ENCODE measurements at places on chromosomes 16 and 17.
A peak's percentile ranks its signal among the peaks of the same experiment; 100 is the strongest.

- DNase-seq: no peak
These were observed 162.5 kb downstream of the WSCD1 start for GRCh38 chr17:6232732-6233101.

DNA sequence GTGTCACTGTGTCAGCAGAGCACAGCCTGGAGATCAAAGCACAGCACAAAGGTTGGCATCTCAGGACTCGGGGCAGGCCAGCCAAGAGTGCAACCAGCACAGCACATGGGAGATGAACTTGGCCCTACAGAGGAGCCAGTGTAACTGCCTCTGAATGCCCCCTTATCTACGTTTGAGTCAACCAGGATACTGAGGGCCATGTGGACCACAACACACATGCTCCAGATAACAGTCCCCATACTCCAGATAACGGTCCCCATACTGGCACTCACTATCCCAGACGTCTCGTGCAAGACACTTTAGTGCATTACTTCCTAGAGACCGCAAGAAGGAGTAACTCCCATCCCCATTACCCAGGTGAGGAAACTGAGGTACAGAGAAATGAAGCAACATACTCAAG is 88.2 kb downstream of the XYLT1 start:
- no peak for DNase-seq

- DNase-seq: no peak
These were observed 63.1 kb downstream of the SHISA9 start for GRCh38 chr16:12964461-12964860.

DNA sequence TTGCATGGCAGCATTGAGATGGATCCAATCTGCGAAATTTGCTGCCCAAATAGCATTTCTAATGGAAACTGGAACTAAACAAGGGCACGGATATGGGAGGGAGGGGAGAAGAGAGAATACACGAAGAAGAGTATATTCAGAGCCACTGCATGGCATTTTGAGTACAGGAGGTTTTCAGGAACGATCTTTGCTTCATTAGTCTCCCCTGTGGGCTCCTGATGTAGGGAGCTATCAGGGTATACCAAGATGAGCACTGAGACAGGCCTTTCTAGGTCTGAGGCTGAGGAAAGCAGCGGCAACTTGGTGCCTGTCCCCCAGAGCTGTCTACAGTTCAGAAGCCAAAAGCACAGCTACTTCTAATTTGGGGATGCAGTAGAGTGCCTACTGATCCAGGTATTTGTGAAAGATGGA is 257.7 kb upstream of the PMFBP1 start:
- no peak for DNase-seq

GRCh38 chr17:42233994-42234393 is 39.7 kb upstream of the GHDC start:
- no peak for DNase-seq

GRCh38 chr16:30184891-30185682 is 1.7 kb downstream of the CORO1A start:
- no peak for DNase-seq

DNA sequence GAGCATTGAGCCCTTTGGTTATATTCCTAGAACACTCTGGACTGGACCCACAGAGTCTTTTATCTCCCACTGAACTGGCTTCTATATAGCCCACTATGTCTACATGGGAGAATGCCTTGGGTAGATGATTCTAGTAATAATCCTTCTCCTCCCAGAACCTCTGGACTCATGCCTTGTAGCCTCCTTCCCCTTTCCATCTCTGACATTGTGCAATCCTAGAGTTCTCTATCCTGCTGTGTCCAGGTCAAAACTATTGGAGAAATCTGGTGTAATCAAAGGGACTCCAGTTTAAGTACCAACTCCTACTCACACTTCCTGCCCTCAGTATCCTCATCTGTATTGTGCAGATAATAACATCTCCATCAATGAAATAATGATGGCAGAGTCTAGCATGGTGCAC is 9.1 kb downstream of the RCVRN start:
- no peak for DNase-seq

DNA sequence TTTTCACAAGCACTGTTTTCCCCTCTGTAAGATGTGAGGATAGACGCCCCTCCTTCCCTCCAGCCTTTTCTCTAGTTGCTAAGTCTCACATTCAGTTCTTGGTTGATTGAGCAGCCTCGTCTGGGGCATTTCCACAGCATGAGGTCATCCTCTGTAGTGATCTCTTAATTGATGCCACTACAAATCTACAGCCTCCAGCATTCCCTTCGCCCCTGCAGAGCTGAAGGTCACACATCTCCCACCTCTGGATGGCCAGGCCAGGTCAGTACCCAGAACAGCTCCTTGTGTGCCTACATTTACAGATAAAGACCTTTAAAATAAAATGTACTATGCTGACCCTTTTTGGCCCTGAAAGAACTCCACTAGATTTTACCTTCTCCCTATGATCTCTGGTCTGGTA is 32.5 kb upstream of the CDH11 start:
- peak; percentile 2 for DNase-seq

GRCh38 chr17:80453126-80453997 is 23.0 kb downstream of the NPTX1 start:
- DNase-seq: peak; percentile 35

GRCh38 chr16:46920402-46921068 is 36.4 kb downstream of the GPT2 start:
- peak; percentile 33 for DNase-seq

DNA sequence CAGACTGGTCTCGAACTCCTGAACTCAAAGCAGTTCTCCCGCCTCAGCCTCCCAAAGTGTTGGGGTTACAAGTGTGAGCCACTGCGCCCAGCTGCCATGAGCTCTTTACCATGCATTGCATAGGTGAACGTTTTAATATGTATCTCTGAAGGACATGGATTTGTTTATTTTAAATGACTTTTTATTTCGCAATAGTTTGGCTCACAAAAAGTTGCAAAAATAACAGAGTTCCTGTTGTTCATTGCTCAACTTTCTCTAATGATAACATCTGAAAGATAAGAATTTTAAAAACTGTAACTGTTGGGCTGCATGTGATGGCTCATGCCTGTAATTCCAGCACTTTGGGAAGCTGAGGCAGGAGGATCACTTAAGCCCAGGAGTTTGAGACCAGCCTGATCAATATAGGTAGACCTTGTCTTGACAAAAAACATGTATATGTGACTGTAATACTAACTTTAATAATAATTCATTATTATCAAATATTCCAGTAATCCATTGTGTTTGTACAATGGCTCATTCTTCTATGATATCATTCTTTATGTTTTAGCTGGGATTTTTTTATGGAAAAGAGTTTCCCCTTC is 80.1 kb downstream of the ABCC1 start:
- no peak for DNase-seq

DNA sequence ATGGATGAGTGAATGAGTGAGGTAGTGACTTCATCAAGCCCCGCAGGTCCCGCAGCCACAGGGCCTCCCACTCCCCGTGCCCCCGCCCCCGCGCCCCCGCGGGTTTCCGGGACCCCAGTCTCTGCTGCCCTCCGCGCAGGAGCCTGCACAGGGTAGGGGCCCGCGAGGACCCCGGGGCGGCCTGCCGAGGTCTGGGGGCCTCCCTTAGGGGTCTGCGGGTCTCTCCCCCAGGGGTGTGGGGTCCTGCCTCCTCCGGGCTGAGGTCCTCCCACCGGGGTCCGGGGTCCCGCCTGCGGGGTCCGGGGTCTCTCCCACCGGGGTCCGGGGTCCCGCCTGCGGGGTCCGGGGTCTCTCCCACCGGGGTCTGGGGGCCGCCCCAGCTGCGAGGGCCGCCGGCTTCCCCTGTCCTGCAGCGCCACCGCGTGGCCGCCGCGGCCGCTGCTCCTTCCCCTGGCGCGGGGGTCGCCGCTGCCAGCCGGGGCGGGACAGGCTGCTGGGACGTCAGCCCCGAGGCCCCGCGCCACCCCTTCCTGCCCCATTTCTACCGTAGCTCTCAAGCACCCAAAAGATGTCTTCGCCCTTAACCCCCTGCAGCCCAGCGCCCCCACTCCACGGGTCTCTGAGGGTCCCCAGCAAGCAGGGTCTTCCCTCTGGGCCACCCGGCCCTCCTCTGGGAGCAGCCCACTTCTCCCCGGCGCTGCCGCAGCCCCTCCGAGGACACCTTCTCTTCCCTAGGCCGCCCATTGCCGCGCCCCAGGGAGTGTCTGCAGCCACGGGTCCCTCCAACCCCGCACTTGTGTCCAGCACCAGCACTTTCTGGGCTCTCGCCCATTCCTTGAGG is 10.4 kb upstream of the CHMP6 start:
- no peak for DNase-seq

GRCh38 chr16:68590201-68590994 is 51.3 kb downstream of the ZFP90 start:
- peak; percentile 85 for DNase-seq

GRCh38 chr17:82876149-82876548 is 36.3 kb upstream of the ZNF750 start:
- peak; percentile 99 for DNase-seq

DNA sequence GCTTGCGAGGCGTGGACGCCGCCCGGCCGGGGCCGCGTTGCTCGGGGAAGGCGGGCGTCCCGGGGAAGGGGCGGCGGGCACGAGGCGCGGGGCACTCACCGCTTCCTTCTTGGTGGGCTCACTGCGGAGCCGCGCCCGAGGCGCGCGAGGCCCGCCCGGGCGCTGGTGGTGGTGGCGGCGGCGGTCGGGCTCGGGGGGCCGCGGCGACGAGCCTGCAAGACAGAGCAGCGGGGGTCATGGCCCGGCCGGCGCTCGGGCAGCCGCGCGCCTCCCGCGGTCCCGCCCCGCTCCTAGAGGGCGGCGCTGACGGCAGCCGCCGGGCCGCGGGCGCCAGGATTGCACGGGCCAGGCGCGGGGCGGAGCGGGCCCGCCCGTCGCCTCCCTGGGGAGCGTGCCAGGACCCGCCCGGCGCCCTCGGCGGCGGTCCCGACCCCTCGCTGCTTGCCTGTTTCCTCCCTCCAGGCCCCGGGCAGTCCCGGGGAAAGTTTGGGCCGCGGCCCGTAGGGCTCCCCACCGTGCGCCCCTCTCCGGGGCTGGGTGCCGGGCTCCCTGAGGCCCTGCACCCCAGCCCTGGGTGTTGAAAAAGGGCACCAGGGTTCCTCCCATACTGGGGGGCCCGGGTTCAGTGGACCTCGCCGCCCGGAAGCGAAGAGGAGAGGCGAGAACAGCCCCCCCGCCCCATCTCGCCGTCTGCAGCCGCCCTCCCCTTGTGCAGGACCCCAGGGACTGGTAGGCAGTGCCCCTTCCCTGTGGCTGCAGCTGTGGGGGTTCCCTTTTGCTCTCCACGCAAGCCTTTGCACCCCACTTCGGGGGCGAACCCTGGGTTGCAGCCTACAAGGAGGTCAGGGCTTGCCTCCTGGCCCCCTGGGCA is at the start of gene C16orf74:
Gene C16orf74, minus strand, starts transcription at position 270 of the 871 bp plus-strand sequence. CDS start 15,879 bp downstream, outside the sequence.
- peak; percentile 82 for DNase-seq

DNA sequence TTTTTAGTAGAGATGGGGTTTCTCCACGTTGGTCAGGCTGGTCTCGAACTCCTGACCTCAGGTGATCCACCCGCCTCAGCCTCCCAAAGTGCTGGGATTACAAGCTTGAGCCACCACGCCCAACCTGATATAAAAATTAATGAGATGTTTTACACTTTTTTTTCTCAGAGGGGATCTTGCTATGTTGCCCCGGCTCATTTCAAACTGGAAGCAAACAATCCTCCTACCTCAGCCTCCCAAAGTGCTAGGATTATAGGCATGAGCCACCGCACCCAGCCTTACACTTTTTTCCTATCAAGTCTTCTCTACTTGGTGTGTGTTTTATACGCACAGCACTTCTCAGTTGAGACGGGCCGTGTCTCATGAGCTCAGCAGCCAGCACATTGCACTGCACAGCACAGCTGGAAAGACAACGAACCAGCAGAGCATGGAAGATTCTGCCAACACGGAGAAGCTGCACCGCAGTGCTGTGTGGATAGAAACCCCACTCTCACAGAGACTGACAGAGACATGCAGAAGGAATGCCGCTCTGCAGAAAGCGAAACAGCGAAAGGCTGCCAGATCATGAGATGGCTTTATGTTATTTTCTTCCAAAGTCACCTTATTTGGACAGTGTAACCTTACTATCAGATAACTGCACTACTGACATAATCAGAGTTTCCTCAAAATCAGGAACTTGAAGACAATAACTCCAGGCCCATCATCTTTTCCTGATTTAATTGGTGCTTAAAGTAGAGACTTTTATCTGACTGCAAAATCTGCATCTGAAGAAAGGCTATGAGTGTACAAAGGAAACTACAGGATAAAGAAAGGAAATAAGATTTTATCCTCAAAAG is 6.5 kb upstream of the QRICH2 start:
- no peak for DNase-seq

GRCh38 chr17:29461483-29462206 is 71.5 kb downstream of the TAOK1 start:
- DNase-seq: no peak

DNA sequence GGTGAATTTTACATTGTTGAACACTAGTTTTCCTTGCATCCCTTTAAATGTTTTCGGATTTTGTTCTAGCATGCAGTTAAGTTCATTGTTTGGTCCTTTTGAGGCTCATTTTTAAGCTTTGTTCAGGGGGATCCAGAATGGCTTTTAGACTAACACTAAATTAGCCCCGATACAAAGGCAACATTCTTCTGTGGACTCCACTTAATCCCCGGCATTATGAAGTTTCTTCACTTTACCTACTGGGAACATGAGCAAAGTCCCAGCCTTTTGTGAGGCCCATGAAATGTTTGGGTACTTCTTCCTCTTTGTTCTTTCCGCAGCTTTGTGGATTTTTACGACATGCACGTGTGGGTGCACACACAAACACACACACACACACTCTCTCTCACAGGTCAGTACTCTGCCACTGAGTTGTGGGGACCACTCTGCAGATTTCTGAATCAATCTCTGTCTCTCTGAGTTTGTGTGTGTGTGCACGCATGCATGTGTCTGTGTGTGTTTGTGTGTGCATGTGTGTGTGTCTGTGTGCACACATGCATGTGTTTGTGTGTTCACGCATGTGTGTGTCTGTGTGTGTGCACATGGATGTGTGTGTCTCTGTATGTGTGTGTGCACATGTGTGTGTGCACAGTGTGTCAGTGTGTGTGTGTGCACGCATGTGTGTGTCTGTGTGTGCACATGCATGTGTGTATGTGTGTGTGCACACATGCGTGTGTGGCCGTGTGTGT is 240.4 kb upstream of the TNRC6C start:
- no peak for DNase-seq

- peak; percentile 86 for DNase-seq
These were observed 180.2 kb upstream of the CACNG5 start for GRCh38 chr17:66654764-66655163.

DNA sequence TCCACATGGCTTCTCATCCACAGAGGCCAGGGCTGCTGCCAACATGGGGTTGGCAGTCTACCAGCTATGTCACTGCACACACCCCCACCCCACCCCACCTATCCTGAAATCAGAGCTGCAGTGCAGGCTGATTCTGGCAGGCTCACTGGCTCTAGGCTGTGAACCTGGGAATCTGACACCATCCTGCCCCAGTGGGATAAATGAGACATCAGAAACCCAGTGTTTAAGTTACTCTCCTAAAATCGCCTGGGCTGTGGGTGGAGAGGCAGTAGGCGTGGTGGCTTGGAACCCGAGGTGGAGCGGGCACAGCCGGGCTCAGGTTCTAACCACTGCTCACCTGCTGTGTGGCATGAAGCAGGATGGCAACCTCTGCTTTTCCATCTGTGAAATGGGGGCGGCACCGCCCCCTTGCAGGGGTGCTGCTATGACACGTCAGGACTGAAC is 5.6 kb downstream of the SLC38A8 start:
- no peak for DNase-seq

GRCh38 chr17:56247816-56248215 is 94.5 kb downstream of the ANKFN1 start:
- no peak for DNase-seq
